ENCODE measurements at places on chromosomes 12 and 14. TPM values are rescaled to one million over a fixed set of nuclear protein-coding genes. Genes with fewer than 3 reads are reported as not detected.

Gene KRT80
- 66.0 TPM for total RNA-seq

Gene IL22
- total RNA-seq = not detected

Gene SLC15A4
- 19.3 TPM for total RNA-seq

Gene PRKAB1
- total RNA-seq = 32.5 TPM

Gene CCDC184
- total RNA-seq = 3.6 TPM

Gene SMIM41
- not detected for total RNA-seq

Gene HOTAIR
- total RNA-seq = 0.23 TPM

Gene PRIM1
- 24.7 TPM for total RNA-seq

Gene GUCY2C
- total RNA-seq = not detected

Gene RPS26
- total RNA-seq = 732 TPM

Gene IQSEC3
- total RNA-seq = not detected

Gene AICDA
- 0.31 TPM for total RNA-seq

Gene PTGDR
- not detected for total RNA-seq

Gene DNAJC22
- 21.5 TPM for total RNA-seq

Gene CRACR2A
- 1.2 TPM for total RNA-seq

Gene KCNA1
- not detected for total RNA-seq

Gene DTX1
- total RNA-seq = 0.31 TPM

Gene PPFIA2
- total RNA-seq = not detected

Gene LMNTD1
- not detected for total RNA-seq

Gene RASSF8
- 9.7 TPM for total RNA-seq

Data from A549 treated with ZK216348 at 1 μM for 4 hours (cell line).